ENCODE measurements at places on chromosomes 3 and 15.

- H3K4me3 ChIP-seq, result no peak overlapping the region
- no peak overlapping the region for H3K27ac ChIP-seq
- H3K4me1 ChIP-seq, result no peaks in the 10 kb centered on the region
- no peaks in the 10 kb centered on the region for H3K27me3 ChIP-seq
- DNase-seq, result peak; percentile 69
- H3K36me3 ChIP-seq, result no peaks in the 10 kb centered on the region
Measured at GRCh38 chr15:50241684-50242450, 23.7 kb downstream of the HDC start.

DNA sequence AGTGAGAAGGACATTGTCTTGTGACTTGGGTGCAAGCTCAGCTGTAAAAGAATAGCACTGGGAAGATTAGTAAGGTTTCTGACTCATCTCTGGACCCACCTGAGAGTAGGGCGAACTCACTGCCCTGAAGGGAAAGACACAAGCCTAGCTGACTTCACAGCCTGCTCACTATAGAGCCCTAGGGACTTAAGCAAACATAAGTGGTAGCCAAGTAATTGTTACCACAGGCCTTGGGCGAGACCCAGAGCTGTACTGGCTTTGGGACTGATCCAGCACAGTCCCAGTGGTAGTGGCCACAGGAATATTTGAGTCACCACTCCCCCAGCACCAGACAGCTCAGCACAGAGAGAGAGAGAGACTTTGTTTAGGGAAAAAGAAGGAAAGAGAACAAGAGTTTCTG is 429.9 kb downstream of the TBL1XR1 start:
- H3K27ac ChIP-seq, result peak overlapping the region; percentile 52
- no peaks in the 10 kb centered on the region for H3K36me3 ChIP-seq
- H3K4me3 ChIP-seq, result no peak overlapping the region
- no peaks in the 10 kb centered on the region for H3K27me3 ChIP-seq
- DNase-seq, result peak; percentile 99

DNA sequence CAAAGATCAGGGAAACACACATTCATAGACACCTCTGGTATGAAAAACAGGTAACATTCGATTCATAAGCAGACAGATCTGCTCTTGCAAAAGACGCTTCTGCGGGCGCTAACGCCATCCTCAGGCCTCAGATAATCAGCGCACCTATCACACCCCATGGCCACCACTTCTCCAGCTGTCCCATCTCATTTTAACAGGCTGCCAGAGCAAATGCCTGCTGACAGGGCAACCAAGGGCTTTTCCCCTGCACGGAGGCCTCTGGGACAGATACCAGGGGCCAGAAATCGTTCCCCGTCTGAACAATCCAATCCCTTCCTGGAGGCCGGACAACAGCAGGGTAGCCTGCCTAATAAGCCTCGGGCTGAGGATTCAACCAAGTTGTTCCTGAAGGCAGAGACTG is 15.2 kb downstream of the ABCC5 start:
- H3K27ac ChIP-seq, result no peak overlapping the region
- H3K27me3 ChIP-seq, result no peaks in the 10 kb centered on the region
- no peak for DNase-seq

- no peaks in the 10 kb centered on the region for H3K36me3 ChIP-seq
- H3K27ac ChIP-seq, result no peak overlapping the region
- DNase-seq, result no peak
- H3K4me1 ChIP-seq, result no peaks in the 10 kb centered on the region
- no peak overlapping the region for H3K4me3 ChIP-seq
- H3K27me3 ChIP-seq, result no peaks in the 10 kb centered on the region
Measured at GRCh38 chr3:111485086-111485485, 56.9 kb upstream of the CD96 start.

DNA sequence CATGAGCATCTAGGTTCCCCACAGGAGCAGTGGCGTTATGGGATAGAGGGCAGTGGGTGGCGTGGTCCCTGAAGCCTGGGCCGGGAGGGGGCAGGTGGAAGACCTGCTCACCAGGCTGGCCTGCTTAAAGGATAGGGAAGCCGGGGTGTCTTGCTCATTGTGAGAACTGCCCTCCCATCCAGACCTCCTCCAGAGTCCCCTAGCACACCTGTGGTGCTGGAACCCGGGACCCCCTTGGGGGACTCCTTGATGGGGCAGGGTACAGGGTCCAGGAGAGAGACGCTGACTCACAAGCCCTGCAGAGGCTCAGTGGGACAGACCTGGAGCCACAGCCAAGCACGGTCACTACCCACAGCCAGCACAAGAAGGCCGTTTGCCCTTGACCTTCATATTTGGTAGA is 2.8 kb upstream of the RHCG start:
- no peaks in the 10 kb centered on the region for H3K36me3 ChIP-seq
- no peak for DNase-seq
- peaks cover 22% of the 10 kb centered on the region for H3K27me3 ChIP-seq
- H3K4me3 ChIP-seq, result no peak overlapping the region

GRCh38 chr15:59996298-59997041 is 7.6 kb upstream of the FOXB1 start:
- no peak overlapping the region for H3K4me3 ChIP-seq
- no peaks in the 10 kb centered on the region for H3K36me3 ChIP-seq
- DNase-seq, result no peak

GRCh38 chr15:84833447-84834228 is 16.5 kb downstream of the ALPK3 start:
- peaks cover 3% of the 10 kb centered on the region for H3K27me3 ChIP-seq
- peak; percentile 35 for DNase-seq
- no peak overlapping the region for H3K27ac ChIP-seq
- H3K4me3 ChIP-seq, result no peak overlapping the region

DNA sequence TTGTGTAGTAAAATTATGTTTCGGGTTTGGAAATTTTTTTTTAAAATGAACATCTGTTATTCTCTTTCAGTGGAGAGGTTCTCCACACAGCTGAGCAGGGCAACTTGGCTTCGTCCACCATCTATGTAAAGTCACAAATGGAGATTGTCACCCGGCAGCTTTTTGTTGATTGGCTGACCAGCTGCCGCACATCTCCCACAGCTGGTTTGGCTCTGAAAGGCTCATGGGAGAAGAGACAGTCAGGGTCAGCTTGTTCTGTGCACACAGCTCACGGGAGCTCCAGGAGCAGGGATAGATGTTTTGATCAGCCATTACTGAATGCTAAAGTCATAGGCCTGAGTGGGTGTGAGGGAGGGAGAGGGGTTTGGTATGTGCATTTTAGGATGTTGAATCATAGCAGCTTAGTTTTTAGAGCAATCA is 12.9 kb upstream of the CCDC80 start:
- H3K4me1 ChIP-seq, result peaks cover 51% of the 10 kb centered on the region
- no peaks in the 10 kb centered on the region for H3K27me3 ChIP-seq
- DNase-seq, result peak; percentile 94

GRCh38 chr3:64891021-64891420 is 203.2 kb upstream of the ADAMTS9 start:
- no peaks in the 10 kb centered on the region for H3K4me1 ChIP-seq
- H3K36me3 ChIP-seq, result no peaks in the 10 kb centered on the region
- no peak for DNase-seq
- no peaks in the 10 kb centered on the region for H3K27me3 ChIP-seq

GRCh38 chr3:13615019-13615528 is 66.1 kb downstream of the FBLN2 start:
- H3K27me3 ChIP-seq, result no peaks in the 10 kb centered on the region
- H3K27ac ChIP-seq, result no peak overlapping the region
- no peak for DNase-seq
- no peaks in the 10 kb centered on the region for H3K4me1 ChIP-seq
- no peaks in the 10 kb centered on the region for H3K36me3 ChIP-seq

DNA sequence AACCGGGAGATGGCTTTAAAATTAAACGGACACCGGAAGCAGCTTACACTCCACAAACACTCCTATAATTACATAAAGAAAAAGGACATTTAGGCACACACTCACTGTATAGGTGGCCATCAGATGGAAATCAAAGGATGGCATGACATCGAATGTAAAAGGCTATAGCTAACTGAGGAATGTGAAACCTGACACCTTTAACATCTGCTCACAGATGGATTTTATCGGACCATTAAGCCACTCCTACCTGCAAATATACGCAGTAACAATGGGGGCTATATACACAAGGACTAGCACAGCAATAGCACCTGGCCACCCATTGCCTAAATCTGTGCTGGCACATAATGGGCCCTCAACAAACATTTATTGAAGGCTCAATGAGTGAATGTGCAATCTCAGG is 14.5 kb upstream of the RBSN start:
- H3K27ac ChIP-seq, result no peak overlapping the region
- DNase-seq, result no peak
- H3K27me3 ChIP-seq, result peaks cover 5% of the 10 kb centered on the region

- peak; percentile 64 for DNase-seq
- H3K4me1 ChIP-seq, result peaks cover 41% of the 10 kb centered on the region
- peak within 1 kb of the TSS; percentile 80 for H3K27ac ChIP-seq
Measured at GRCh38 chr3:124887177-124887931, at the start of gene ITGB5. Gene ITGB5 (minus strand): TSS chr3:124887365. CDS start chr3:124887000, 365 bp downstream.

DNA sequence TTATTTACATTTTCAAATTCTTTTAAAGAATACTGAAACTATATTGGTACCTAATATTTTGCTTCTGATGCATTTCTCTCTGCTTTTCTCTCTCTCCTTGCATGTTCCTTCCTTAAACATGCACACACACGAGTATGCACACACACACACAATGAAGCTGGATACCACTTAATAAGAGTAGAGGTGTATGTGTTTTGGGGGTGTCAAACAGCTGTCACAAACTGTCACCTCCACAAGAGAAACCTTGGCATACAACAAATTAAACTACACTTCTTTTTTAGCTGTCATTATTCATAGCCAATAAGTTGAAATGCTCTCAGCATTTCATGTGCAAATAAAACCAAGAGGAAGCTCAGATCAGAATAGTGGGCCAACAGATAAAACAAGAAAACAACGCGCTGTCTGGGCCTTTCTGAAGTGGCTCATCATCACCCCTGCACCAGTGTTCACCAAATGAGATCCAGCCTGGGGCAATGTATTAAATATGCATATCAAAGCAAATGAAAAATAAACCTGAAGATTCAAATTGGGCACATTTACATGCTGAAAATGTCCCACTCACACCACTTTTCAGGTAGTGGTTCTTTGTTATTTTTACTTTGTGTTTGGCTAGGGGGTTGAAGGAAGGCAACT is 9.7 kb downstream of the MEIS2 start:
- H3K4me1 ChIP-seq, result peaks cover 32% of the 10 kb centered on the region
- H3K27ac ChIP-seq, result no peak overlapping the region
- H3K36me3 ChIP-seq, result peaks cover 46% of the 10 kb centered on the region

DNA sequence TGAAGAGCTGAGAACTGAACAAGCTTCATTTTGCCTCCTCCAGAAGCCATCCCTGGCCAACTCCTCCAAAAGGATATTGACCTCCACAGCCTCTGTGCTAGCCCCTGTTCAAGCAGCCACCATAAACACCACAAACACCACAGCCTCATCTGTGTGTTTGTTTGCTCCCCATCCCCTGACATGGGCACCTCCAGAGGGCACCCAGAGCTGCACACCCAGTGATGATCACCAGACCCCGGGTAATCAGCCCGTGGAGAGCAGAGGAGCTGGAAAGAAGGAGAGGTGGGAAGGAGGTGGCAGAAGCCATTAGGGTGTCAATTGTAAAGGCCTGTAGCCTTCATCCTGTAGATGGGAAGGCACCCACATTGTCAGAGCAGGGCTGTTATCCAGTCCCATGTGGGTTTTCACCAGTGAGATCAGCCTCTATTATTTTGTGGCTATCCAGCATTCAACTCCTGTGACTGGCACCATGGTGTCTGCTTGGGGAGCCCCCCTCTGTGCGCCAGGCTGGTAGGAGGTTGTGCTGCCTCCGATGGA is 6.8 kb upstream of the WNT7A start:
- peaks cover 24% of the 10 kb centered on the region for H3K27me3 ChIP-seq
- H3K4me1 ChIP-seq, result no peaks in the 10 kb centered on the region
- DNase-seq, result no peak

- H3K36me3 ChIP-seq, result no peaks in the 10 kb centered on the region
- no peak for DNase-seq
- no peak overlapping the region for H3K27ac ChIP-seq
- no peak overlapping the region for H3K4me3 ChIP-seq
- no peaks in the 10 kb centered on the region for H3K27me3 ChIP-seq
Measured at GRCh38 chr3:163481738-163482137, 1596.6 kb downstream of the SI start.

DNA sequence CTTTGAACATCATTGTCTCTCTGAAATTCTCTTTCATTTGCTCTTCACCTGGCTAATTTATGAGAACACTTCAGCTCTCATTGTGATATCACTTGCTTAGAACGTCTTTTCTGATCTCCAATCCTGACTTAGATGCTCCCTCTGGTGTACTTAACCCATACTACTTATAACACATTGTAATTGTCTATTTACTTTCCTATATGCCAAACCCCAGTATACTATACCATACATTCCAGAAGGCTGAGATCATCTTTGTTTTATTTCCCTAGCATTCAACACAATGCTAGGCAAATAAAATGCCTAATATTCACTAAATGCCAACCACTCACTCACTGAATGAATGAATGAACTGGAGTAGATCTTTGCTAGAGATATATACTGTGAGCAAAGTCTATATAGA is 27.0 kb upstream of the PEX5L start:
- H3K27me3 ChIP-seq, result no peaks in the 10 kb centered on the region
- H3K36me3 ChIP-seq, result no peaks in the 10 kb centered on the region
- DNase-seq, result no peak

- H3K4me1 ChIP-seq, result no peaks in the 10 kb centered on the region
- DNase-seq, result no peak
- no peak overlapping the region for H3K27ac ChIP-seq
- H3K27me3 ChIP-seq, result no peaks in the 10 kb centered on the region
- no peak overlapping the region for H3K4me3 ChIP-seq
Measured at GRCh38 chr3:31671976-31672375, 139.3 kb downstream of the STT3B start.

GRCh38 chr3:42213417-42213816 is 52.6 kb downstream of the CCK start:
- H3K27ac ChIP-seq, result no peak overlapping the region
- H3K4me1 ChIP-seq, result no peaks in the 10 kb centered on the region
- H3K36me3 ChIP-seq, result peaks cover 11% of the 10 kb centered on the region

DNA sequence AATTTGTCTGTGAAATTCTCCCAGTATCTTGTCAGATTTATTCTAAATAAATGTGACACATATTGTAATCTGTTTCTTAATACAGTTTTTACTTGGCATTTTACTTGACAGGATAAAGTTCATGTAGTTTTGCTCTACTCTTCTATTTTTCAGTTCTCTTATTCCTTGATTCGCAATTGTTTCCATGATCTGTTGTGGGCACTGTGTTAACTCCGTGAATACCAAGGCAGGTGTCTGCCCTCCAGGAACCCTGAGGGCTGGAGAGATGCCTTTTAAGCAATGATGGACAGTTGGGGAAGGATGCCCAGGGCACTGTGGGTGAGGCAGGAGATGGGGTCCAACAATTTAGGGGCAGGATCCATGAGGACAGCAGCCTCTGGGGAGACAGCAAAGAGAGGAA is 3.1 kb downstream of the CLDN11 start:
- no peak overlapping the region for H3K27ac ChIP-seq
- peaks cover 18% of the 10 kb centered on the region for H3K4me1 ChIP-seq
- DNase-seq, result no peak
- no peaks in the 10 kb centered on the region for H3K36me3 ChIP-seq

DNA sequence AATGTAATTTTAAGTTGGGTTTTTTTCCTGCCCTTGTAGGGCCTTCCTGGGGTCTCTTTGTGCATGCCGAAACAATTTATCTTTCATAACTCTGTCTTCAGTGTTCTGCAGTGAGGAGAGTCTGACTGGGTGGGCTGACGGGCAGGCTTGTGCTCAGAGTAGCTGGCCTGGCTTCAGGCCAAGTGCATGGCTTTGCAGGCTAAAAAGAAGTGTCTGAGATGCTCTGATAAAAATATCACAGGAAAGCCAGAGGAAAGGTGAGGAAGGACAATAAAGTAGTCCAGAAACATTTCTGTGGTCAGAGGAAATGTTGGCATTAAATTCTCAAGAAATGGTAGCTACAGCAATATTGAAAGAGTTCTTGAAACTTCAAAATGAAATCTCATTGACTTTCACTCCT is 25.5 kb downstream of the ST3GAL6 start:
- no peak for DNase-seq
- peaks cover 39% of the 10 kb centered on the region for H3K4me1 ChIP-seq
- no peaks in the 10 kb centered on the region for H3K27me3 ChIP-seq
